ENCODE measurements at places on chromosomes 4 and X. TPM values are rescaled to one million over a fixed set of nuclear protein-coding genes. Genes with fewer than 3 reads are reported as not detected.

The PASD1 gene
- not detected for total RNA-seq

The RTL3 gene
- total RNA-seq: not detected

The ADAM29 gene
- not detected for total RNA-seq

The GUF1 gene
- total RNA-seq: 24.3 TPM

The FREM3 gene
- total RNA-seq: not detected

The MAGEA12 gene
- total RNA-seq: not detected

The RBM46 gene
- total RNA-seq: not detected

The LRCH2 gene
- total RNA-seq: not detected

The PDHA1 gene
- 151 TPM for total RNA-seq

The NLGN3 gene
- total RNA-seq: 1.4 TPM

The AWAT2 gene
- not detected for total RNA-seq

The ZNF732 gene
- total RNA-seq: not detected

The UVSSA gene
- total RNA-seq: 30.0 TPM

The PRDM8 gene
- total RNA-seq: 8.2 TPM

The SOWAHB gene
- total RNA-seq: 0.09 TPM

Measured in activated naive CD8-positive, alpha-beta T cell treated with anti-CD3 and anti-CD28 coated beads, Interleukin-2, amount 10 ng/mL, durations not matched to agents 7 days and 5 days (primary cell).